NCI-H1436 (cell line): ENCODE measurements at places on chromosomes 2 and 18.

GRCh38 chr2:63875131-63875527 is 33.4 kb downstream of the UGP2 start:
- DNase-seq: no peak

GRCh38 chr2:138122891-138123290 is 158.6 kb downstream of the HNMT start:
- DNase-seq: no peak

GRCh38 chr2:215811003-215811402 is 202.3 kb downstream of the MREG start:
- no peak for DNase-seq

DNA sequence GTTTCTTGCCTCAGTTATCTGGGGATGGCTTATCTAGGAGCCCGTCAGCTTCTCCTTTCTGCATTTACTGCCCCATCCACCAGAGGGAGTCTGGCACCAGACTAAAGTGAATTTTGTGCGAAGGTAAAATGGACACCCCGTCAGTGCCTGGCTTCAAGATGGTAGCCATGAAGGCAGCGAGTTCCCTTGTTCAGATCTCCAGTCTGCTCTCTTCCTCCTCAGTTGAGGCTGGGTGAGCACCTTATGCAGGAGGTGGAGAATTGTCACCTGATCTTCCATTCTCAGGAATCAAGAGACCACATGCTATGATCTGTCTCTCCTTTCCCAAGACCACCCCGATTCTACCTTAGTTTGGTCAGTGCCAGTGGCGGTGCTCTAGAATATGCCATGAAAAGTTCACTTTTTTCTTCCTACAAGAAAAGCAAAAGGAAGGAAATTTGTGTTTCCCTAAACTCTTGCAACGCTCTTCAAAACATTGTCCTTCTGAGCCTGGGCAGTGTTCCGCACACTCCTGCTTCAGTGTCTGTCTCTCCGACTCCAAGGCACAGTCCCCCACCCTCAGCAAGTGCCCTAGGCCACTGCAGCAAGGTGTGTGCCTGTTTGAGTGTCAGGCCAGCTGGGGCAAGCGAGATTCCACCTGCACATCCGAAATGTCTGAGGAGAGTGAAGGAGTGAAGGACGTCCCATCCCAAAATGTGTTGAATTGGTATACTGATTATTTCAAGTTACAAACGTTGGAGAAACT is 168.6 kb downstream of the SS18 start:
- DNase-seq: peak; percentile 4

GRCh38 chr2:179057737-179058136 is 7.8 kb upstream of the CCDC141 start:
- no peak for DNase-seq

- DNase-seq: peak; percentile 16
These were observed 847 bp downstream of the SERPINE2 start for GRCh38 chr2:224038049-224038829.
